GOT3 (cell line): ENCODE measurements at places on chromosomes 3 and 15.

DNA sequence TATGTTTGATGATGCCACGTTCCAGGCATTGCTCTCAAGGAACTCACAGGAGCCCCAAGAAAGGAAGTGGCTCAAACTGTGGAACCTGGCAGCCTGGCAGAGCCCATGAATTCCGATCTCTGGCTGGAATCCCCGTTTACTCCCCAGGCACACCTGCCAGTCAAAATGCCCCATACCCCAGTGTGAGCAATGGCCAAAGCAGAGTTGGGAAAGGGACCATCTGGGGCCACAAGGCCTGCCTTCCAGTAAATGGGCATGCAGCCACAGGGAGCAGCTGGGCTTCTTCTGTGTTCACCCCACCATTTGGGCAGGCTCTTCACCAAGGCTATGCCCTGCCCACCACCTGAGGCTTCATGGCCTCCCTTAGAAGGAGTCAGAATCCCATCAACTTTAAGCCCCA, 257.0 kb upstream of the GOLGA6L4 start:
- DNase-seq: no peak

GRCh38 chr3:151789853-151790463, 24.0 kb upstream of the AADAC start:
- DNase-seq: no peak

DNA sequence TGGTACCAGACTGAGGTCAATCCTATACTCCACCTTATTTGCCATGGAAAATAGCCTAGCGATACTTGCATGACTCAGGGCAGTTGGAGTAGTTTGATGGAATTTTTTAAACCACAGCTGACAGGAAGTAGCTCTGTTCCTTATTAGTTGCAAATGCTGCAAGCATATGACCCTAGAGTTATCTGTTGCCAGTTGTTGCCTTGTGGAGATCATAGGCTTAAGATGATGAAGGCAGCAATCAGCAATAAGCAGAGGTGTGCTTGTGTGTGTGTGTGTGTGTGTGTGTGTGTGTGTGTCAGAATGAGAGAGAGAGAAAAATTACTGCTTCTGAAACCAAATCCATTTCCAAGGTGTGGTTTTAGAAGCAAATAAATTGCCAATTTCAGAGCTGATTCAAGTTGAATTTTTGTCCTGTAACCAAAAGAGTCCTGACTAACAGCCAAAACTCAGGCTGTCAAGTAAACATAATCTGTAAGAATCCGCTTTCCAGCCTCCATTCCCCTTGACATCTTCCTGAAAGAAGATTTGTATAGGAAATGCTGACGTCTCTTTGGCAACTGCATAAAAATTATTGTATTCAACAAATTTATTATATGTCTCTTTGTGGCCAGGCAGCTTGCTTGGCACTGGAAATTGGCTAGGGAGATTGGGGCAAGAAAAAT, 141.2 kb downstream of the SERPINI1 start:
- DNase-seq: no peak

- no peak for DNase-seq
Observed at GRCh38 chr3:9730657-9731205, 804 bp upstream of the BRPF1 start.

DNA sequence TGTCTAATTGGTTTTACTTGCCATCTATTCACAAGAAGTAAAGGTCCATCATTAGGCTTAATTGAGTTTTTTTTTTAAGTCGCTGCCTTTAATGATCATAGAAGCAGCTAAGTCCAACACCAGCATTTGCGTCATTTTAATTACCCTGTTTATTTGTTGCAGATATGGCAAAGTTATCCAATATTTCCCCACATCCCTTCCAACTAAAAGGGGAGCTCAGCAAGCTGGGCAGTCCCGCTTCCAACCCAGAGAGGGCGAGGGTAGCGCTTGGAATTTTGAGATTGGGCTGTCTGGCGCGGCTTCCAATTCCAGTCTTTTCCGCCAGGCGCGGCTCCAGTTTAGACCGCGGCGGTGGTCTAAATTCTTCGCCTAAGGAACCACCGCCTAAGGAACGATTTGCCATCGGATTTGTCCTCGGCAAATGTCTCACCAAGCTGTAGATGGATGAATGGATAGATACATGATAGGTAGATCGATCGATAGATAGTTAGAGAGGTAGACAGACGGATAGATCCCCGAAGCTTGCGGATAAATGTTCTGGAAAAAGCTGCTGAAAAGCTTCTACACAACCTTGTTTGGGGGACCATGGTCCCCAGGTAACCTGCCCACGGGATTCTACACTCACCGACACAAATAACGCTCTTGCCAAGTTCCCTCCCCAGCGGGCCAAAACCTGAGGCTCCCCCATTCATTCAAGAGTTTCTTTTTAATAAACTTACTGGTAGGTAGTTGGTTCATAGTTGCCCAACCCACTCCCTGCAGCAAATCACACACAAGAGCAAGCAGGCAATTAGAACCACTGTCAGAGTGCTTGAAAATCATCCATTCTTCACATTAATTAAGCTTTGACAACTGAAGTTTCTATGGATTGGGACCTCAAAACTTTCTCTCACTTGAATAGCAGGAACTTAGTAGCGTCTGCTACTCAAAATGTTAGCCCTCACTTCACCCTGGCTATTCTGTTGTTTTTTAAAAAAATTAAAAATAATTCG, 49.1 kb downstream of the ZIC4 start:
- no peak for DNase-seq
